ENCODE measurements at places on chromosomes 6 and 20.

GRCh38 chr6:27791182-27791943 is 120.8 kb downstream of the OR2B2 start:
- DNase-seq, result no peak

DNA sequence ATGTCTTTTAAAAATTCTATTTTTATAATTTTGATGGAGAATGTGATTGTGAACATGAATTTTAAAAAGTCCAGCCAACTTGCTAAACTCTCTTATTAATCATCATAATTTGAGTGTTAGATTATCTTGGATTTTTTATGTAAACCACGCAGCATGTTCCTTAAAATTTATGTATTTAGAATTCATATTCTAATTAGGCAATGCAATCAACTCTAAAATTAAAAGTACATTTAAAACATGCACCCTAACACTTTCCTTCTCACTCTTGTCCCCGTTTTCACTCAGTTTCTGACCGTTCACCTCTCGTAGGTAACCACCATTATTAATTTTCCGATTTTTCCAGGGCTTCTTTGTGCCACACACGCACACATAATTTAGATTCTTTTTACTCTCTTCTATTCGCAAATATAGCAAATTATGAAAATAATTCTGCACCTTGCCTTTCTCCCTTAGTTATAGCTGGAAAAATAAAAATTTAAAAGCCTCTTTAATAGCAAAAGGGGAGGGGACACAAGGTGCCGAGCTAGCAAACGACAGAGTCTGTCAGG is 329 bp upstream of the ZKSCAN3 start:
- DNase-seq, result no peak

DNA sequence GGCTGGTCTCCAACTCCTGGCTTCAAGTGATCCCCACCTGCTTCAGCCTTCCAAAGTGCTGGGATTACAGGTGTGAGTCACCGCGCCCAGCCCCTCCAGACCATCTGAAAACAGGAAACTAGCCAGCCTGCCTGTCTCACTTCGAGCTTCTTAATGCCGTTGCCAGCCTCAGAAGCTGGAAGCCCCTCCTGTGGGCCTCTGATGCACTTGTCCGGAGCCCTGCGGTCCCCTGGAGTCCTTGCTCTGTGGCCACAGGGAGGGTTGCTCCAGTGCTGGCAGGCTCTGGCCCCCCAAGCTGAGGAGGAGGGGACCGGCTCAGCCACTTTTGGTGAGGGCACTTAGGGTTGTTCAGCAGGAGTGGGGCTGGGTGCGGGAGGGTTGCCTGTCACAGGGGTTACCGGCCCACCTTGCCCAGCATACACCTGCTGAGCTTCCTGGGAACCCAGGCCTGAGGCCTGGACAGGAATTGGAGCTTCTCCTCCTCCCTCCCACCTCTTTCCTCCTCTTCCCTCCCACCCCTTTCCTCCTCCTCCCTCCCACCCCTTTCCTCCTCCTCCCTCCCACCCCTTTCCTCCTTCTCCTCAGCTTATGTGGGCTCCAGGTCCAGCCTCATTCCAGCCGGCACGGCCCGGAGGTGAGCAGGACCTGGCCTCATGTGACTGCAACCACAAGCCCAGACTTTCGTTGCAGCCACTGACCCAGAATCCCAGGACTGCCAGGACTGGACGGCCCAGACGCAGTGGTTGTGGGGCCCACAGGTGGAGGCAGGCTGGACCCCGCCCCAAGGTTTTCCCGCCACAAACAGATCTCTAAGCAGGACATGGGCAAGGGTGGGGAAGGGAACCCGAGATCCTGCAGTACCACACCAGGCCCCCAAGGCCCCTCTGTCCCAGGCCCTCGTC is 9.4 kb upstream of the BIRC7 start:
- no peak for DNase-seq

DNA sequence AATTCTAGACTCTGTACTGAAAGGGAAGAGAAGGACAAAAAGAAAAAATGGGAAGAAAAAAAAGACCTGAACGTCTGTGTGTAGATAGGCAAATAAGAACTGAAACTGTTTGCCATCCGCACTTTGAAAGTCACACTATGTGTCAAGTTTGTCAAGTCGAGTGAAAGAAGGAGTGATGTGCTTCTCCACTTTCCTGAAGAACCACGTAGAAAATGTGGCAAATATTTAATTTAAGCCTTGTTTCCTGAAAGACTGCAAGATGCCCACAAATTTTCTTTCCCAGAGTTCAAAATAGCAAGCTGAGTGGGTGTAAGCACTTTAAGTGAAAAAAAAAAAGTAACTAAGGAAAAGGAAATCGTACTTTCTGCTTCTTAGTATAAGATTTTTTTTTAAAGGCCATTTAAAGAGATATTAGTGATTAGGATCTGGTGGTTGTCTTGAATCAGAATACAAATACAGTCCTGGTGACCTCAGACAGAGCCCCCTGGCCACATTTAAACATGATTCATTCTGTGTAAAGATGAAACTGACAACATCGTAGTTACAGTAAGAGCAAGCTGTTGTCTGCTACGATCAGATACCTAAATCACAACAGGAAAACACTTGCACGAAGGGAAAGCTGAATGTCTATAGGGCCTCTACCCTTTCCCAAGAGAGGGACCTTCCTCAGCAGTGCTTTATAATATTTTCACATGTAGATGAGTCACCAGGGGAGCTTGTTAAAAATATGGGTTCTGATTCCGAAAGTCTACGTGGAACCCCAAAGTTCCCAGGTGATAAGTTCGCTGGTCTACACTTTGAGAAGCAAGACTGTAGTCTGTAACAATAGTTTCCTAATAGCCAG is 102.3 kb downstream of the HIVEP2 start:
- DNase-seq, result no peak

DNA sequence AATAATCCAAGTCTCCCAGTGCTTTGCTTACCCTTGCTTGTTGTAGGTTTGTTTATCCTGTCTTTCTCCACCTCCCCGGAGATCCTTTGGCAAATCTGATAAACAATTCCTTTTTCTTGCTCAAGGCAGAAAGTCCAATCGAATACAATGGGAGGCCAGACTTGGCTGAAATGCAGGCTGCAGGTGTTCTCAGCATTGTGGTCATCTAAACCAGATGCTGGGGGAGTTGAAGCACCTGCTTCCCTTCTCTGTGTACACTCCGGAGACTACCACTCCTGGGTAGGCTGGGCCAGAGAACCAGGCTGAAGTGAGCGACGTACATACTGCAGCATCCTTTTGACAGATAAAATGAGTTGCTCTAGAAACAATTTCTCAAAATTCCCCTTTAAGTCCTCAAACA is 82.6 kb upstream of the PREP start:
- no peak for DNase-seq

DNA sequence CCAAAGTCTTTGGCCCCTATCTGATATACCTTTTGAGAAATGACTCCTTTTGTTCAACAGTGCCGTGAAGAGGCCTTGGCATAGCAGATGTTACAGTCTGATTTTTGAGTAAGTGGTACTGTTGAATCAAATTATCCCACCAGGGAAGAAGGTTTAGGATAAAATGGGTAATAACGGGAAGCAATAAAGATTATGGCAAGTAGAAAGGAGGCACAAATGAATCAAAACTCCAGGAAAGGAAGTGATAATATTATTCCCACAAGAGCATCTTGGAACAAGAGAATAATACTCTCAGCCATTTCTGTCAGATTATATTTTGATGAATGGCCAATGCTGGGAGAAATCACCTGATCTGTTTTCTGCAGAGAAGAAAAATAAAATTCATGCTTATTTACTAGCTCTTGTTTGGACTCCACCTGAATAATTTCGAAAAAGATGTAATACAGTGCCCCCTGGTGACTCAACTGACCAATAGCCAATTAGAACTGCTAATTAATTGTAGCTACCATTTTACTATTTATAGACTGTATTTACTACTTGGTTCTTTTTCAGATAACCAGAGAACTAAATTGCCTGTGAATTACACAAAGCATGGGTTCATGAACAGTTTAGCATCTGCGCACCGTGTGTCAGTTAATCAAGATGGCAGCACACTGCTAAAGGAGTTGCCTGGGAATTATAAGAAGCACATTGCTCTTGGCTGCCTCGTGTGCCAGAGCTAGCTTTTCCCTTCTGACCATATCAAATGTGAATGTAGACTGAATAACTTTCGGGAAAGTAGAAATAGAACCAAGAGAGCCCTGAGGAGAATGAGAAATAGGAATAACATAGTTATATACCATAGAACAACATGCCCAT is 78.5 kb upstream of the TRDN start:
- DNase-seq, result no peak

DNA sequence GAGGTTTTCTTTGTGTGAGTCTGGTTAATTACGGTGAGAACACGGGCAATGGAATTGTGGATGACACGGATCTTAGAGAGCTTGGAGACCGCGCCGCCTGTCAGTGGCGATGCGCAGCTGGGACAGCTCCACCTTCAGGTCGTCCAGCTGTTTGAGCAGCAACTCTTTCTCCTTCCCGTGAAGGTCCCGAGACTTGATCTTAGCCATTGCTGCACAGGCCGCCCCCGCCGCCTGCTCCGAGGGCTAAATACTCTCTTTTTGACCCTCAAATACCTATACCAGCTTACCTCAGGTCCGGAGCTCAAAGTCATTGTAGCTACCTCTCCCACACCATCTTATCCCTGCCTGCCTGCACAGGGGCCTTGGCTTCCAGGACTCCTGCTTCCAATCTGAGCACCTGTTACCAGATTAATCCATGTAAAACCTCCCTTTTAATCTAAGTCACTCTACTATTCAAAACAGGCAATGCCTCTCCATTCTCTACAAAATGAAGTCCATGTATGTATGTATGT is 100.2 kb downstream of the PREP start:
- no peak for DNase-seq

GRCh38 chr6:139271056-139271455 is 20.7 kb downstream of the TXLNB start:
- no peak for DNase-seq

DNA sequence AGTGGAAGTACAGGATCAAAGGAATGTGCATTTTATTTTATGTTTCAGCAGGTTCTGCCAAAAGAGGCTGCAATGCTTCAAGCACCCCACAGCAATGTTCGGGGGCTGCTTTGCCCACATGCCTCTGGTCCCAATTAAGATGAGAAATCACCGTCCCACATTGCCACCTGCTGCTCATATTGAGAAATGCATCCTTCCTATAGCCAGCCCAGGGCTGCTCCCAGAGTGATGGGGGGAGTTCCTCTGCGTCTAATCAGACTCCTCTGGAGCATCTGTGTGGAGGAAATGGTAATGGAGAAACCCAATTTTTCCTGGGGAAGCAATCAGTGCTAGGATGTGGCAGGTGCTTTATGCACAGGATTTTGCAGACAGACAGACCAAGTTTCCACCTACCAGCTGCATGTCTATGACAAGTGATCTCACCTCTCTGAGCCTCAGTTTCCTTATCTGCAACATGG is 33.7 kb downstream of the PTGIS start:
- no peak for DNase-seq

DNA sequence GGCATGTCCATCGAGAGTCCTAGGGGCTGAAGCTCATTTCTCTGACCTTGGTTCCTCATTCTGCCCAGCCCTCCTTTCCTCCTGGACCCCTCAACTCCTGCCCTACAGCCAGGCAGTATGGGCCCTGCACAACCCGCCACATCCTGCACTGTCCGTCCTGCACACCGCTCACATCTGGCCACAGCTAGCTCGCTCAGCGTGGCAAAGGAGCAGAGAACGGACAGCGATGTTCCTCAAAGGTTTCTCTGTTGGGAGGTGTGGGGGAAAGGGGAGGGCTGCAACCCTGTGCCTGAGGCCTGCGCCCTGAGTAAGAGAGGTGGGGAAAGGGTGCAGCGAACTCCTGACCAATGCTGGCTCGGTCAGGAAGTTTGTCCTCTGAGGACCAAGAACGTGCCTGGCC is 90.1 kb downstream of the PXDC1 start:
- no peak for DNase-seq

- DNase-seq, result no peak
Measured at GRCh38 chr20:51460569-51461265, 81.8 kb downstream of the NFATC2 start.

DNA sequence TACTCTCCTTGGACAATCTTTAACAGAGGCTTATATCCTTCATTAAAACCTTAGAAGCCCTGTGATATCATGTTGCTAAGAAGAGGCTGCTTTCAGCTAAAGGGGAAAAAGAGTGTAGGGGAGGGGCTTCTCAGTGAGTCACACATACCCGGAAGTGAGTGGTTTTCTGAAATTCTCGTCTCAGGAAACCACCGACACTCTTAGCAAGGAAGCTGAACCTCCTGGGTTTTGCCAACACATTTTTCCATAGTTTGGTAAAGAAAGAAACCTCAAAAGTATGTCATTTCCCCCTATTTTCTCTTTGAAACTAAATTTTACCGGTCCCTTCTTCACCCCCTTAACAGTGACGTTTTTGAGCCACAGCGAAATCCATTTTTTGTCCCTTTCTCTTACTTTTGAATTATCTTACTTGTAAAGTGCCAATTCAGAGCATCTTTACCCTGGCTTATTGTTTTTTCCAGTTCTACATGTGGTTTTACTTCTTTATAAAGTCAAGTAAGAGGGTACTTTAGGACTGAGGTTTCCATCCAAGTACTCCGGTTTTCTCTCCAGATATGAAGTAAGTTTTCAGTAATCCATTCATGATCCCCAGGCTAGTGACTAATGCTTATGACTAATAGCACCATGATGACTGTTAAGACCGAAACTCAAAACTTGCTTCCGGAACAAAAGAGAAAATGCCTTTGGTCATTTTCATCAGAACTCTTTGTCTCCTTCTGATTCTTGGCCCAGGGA is 219.3 kb downstream of the ARHGAP18 start:
- DNase-seq, result no peak

DNA sequence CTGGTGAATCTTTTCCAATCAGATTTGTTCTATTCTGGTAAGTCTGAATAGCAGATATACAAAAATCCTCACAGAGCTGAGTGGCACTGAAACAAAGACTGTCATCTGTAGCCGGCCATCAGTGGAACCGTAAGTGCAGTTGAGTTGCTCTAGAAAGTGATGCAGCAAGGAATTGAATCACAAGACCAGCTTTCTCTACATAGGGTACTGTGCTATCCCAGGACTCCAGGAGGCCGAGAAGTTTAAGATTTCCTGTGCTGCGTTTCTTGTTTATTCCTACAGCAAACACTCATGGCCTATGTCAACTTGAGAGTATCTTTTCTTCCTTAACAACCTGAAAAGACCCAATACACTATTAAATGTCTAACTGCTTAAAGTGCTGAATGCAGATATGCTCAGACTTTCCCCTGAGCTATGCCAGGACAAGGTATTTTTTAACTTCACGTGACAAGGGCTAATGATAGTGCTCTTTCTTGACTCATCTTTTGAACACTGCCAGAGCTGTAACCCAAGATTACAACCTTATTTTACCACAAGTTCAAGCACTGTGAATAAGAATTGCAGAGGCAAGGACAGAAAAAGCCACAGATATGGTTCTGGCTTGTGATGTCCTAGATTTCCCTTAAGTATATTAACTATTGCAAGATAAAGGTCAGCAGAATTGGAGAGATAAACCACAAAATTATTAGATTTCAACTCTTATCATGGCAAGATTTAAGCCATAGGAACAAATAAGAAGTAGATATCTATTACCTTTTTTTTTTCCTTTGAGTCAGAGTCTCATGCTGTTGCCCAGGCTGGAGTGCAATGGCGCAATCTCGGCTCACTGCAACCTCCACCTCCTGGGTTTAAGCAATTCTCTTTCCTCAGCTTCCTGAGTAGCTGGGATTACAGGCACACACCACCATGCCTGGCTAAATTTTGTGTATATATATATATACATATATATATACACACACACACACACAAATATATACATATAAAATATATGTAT is 71.6 kb downstream of the GJA1 start:
- no peak for DNase-seq

- no peak for DNase-seq
Measured at GRCh38 chr6:6352772-6353171, 32.3 kb upstream of the F13A1 start.
